Nephron progenitor cell (in vitro differentiated cells): ENCODE measurements at places on chromosomes 3 and 15.

GRCh38 chr15:72911626-72912025 is 128.1 kb upstream of the ADPGK start:
- no peak for DNase-seq

DNA sequence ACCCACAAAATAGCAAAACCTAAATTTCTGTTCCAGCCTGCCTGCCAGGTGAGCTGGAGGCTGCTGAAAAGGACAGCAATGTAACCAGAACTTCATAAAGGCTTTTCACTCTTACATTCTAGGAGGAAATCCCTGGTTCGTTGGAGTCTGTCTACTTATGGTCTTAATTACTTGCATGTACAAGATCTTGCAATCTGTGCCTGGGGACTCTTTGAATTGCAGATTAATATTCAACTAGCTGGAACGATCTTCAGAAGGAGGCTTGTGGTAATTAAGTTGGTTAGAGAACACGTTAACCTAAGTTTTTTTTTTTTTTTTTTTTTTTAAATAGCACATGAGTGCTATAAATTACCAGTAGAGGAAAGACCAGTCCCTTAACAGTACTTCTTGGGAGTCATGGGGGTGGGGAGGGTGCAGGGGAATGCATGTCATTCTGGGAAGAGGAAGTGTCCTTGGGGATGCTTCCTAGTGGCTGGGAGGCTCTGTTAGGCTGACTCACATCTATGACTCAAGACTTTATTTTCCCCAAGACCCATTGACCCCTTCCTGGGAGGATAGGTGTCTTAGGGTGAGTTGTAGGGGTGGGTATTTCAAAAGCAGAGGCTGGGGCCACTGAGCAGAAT is 139.8 kb downstream of the RAB11A start:
- DNase-seq, result no peak

DNA sequence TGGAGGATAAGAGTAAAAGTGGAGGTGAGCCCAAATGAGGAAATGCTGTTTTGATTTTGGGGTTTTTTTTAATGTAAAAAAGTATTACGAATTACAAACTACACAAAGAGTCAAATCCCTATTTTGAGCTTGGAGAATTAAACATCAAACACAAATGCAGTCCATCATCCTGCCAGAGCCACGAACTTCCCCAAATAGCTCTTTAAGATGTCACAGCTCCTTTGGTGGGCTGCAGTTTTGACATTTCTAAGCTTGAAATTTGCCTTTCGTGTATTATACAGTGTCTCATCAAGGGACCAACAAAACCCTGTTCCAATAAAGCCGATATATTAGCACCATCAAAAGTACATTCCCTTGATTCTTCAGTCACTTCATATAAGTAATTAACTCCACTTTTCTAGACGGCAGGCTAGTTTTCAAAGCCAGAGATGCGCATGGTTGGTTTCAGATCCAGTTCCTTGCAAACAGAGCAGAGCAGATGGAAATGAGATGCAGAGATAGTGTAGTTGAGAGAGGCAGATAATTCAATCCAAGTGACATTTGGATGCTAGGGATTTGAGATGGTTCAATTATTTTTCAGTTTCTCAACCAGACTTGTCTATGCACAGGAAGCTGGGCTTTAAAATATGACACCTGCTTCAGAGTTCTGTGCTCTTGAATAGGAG is 580.9 kb downstream of the EDEM1 start:
- no peak for DNase-seq

DNA sequence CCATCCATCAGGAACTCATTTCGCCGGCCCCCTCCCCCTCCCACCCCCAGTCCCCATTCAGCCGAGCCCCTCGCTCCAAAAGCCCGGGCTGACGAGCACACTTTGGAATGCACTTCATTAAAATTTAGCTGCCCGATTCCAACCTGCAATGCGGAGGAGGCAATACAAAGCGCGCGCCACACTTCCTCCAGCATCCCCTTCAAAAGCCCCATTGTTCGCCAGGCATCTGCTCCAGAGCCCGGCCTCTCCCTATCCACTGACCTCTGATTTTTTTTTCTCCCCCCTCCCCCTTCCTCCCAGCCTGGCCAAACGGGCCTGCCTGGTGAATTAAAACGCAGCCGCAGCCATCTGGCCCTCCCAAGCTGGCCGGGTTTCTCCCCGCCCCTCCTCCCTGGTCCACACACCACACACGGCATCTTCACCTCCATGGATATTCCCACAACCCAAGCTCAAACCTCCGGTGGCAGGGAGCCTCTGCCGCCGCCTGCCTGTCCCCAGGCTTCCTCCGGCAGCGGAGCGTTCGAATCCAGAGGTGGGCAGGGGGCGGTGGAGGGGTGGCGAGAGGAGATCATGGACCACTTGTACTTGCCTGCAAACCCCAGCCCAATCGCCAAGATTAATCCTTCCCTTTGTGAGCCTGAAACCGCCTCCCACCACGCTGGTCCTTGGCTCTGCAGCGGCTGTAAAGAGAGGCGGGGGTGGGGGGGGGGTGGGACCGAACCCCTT is 441.3 kb downstream of the MAGI1 start:
- peak; percentile 52 for DNase-seq
